ENCODE measurements at places on chromosomes 6 and 20.

DNA sequence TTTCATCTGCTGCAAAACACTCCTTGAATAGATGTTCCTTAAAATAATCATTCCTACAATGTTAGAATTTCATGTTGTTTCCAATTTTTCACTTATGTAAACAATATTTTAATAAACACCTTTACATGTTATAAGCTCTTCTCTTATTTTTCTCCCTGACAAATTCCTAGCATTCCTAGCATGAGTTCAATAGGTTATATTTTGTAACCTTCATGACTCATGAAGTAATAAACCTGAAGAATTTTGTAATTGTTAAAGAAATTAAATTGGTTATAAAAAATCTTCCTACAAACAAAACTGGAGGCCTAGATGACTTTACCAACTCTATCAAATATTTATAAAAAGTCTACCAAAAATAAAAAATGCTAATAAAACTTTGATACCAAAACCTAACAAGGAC is 66.3 kb downstream of the NT5E start:
- DNase-seq: no peak

DNA sequence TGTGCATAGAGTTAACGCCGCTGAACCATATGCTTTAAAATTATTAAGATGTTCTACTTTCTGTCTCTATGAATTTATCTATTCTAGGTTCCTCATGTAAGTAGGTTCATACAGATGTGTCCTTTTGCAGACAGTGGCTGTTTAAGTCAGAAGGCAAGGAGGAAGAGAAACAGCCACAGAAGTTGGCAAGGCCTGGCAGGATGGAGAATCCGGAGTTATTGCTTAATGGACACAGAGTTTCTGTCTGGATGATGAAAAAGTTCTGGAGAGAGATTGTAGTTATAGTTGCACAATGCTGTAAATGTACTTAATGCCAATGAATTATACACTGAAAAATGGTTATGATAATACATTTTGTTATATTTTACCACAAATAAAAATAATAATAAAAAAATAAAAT is 283.6 kb upstream of the CNR1 start:
- DNase-seq: no peak

GRCh38 chr6:31383149-31383548 is 20.2 kb upstream of the MICA start:
- DNase-seq: no peak

DNA sequence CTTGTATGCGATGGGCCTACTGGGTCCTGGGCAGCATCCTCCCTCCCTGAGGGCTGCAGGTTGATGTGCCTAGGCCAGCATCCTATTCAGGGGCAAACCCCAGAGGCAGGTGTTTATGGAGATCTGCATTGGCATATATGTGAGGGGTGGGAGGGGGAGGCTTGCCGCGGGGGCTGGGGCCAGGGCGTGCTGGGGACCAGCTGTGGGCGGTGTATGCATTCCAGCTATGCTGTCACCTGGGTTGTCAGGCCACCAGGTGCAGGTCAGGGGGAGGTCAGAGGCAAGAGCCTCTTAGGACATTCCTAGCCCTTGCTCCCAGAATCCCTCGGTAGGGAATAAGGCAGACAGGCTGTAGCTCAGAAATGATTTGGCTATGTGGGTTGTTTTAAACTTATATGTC is 11.9 kb downstream of the FOXA2 start:
- DNase-seq: no peak

DNA sequence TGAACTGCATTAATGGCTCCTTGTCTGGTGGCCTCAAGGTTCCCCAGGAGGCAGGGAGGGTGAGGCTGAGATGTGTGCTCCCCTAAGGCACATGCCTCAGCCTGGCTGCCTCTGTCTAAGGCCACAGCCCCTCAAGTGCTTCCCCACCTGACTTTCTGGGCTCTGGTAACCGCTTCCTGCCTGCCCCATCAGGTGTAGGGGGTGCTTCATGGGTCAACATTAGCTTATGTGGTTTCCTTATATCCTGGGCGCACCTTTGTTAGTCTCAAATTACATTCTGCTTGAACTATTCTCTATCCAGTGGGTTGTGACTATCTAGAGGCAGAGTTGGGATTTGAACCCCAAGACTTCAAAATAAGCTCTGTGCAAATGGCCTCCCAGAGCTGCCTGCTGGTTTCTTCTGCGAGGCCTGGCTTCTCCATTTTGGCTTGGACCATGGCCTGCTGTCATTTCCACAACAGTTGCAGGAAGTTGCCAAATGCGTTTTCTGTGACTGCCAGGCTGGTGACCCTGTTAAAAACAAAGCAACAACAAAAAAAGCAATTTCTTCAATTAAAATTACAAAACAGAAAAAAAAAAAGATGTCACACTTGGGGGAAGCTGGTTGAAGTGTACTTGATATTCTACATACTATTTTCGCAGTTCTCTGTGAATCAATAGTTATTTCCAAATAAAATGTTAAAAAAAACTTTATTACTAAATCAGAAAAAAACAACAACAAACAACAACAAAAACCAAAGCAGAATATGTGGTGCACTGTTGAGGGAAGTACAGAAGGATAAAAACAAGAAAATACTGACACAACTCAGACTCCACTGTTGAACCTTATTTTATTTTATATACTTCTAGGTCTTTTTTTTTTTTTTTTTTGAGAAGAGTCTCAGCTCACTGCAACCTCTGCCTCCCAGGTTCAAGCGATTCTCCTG is 20.0 kb upstream of the ZNFX1 start:
- DNase-seq: no peak

- peak; percentile 94 for DNase-seq
These were observed 198.8 kb upstream of the CDYL start for GRCh38 chr6:4577406-4577805.

DNA sequence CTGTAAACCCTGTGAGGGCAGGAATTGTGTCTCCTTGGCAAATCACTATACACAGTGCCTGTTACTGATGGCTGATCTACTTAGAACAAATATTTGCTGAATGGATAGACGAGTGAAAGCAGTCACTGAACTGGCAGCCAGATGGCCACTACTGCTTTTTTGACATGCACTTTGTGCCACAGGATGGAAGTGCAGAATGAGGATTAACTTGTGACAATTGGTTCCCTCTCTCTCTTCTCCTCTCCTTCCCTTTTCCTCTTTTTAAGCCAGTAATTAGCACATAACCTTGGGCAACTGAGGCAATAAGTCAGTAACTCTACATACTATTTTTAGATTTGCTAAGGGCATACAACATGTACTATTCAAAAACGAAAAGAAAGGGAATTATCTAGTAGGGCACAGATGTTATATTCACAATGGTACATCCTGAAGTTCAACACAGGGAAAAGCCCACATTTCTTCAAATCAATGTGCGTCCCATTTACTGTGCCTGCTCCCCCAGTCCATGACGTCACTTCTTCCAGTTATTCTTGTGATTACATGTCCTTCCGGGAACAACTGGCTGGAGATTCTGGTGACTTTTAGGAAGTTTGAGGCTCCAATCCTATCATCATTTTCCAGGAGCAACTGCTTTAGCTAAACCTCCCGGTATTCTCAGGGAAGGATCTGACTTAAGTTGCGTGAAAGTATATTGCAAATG is 17.0 kb upstream of the RPS6KA2 start:
- DNase-seq: no peak

DNA sequence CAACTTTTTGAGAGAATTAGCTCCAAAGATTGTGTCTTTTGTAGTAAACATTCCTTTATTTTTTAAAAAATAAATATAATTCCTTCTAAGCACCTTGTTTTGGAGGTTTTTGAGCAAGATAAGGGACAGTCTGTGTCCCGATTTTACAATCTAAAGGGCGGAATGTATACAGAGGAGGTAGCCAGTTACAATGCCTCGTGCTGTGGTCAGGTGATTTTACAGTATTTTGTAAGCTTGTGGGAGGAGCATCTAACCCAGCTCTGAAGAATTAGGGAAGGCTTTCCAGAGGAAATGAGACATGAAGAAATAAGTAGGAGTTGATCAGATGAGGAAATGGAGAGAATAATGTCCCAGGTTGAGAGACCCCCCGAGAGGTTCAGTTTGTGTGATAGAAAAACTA is 1.3 kb downstream of the HINT3 start:
- no peak for DNase-seq

GRCh38 chr6:41639809-41640371 is 1.6 kb downstream of the MDFI start:
- peak; percentile 48 for DNase-seq

DNA sequence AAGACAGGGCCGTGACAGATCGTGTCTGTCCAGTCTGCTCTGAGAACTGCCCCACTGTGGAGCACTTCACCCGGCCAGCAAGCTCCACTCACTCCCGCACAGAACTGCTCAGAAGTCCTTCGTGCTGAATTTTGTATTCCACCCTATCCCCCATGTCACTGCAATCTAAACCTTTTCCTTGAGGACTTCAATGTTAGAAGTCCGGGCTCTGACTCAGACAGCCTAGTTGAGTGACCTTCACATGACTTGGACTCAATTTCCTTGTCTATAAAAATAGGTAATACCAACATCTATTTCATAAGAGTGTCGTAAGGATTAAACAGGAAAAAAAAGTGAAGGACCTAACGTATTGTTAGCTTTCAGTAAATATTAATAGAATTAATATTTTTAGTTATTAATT is 161.6 kb downstream of the QRSL1 start:
- no peak for DNase-seq

DNA sequence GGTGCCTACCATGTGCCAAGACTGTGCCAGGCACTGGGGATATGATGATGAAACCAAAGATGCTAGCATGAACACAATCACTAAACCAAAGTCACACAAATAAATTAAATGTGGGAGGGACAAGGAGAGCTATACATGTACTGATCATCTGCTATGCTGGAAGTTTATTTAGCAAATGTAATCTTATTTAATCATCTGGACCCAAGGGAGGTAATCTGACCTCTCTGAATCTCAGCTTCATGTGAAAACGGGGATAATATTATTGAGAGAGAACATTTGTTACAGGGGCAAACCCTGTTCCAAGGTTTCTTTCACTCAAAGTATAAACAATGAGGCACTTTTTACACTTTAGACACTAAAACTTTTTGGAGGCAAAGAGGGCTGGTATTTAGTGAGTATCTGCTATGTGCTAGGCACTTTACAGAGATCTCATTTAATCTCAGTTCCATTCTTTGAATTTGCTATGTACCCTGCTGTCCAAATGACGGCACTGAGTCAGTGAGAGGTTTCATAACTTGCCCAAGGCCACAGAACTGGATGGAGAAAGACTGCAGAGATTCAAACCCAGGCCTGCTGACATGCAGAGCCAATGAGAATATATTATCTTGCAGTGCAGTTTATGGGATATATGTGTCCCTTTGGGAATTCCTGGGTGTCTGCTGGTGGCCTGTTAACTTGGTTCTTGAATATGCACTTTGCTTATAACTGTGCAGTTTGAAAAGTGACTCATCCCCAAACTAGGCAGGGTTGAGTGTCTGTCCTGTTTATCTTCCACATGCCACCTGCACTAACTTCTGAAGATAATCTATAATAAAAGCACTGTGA is 3.3 kb upstream of the ASXL1 start:
- DNase-seq: no peak

GRCh38 chr6:5130135-5130866 is 45.2 kb downstream of the PPP1R3G start:
- DNase-seq: no peak

GRCh38 chr20:23374441-23374840 is 12.5 kb downstream of the GZF1 start:
- no peak for DNase-seq

DNA sequence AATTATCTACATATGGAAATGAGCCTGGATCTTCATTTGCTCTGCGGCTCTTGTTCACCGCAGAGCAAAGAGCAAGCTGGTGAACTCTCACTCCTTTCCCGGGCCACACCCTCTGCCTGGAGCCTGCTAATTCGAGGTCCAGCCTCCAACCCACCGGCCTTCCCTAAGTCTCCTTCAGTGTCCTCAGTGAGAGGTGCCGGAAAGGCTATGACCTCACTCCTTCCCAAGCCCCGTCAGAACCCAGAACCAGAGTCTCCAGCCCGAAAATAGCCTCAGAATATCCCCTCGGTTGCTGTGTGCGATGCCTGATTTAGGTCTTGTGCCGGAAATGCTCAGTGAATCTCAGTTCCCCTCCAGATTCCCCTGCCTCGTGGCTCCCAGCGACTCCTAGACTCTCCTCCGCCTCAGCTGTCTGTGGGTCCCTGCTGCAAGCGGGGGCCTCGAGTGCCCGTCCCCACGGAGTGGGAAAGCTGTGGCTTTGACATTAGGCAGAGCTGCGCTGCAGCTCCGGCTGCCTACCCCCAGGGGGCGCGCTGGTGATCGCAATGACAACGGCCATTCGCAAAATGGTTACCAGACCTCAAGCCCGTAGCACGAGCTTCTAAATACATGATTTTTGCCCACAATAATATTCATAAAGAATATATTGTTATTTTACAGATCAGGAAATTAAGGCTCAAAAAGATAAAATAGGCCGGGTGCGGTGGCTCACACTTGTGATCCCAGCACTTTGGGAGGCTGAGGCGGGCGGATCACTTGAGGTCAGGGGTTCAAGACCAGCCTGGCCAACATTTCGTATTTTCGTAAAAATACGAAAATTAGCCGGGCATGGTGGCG is 4.1 kb upstream of the BNIP5 start:
- DNase-seq: peak; percentile 28

GRCh38 chr6:117559299-117559698 is 43.0 kb downstream of the GOPC start:
- DNase-seq: no peak

DNA sequence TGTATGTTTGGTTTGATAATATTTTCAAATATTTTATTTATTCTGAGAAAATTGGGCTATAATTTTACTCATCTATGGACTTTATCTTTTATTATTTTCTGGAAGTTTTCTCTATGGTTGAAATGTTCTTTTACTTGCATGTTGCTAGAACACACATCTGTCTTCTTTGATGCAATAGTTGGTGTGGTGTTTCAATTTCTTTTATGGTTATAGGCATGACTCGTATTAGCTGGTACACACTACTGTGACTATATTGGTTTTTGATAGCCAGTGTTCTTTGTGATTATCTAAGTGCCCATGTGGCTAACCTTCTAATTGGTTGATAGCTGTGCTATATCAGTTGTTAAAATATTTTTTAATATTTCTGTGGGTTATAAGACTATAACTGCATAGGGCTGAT is 1343.3 kb upstream of the GJE1 start:
- DNase-seq: no peak

- no peak for DNase-seq
These were observed 648.8 kb upstream of the AGPAT4 start for GRCh38 chr6:161922631-161923119.

DNA sequence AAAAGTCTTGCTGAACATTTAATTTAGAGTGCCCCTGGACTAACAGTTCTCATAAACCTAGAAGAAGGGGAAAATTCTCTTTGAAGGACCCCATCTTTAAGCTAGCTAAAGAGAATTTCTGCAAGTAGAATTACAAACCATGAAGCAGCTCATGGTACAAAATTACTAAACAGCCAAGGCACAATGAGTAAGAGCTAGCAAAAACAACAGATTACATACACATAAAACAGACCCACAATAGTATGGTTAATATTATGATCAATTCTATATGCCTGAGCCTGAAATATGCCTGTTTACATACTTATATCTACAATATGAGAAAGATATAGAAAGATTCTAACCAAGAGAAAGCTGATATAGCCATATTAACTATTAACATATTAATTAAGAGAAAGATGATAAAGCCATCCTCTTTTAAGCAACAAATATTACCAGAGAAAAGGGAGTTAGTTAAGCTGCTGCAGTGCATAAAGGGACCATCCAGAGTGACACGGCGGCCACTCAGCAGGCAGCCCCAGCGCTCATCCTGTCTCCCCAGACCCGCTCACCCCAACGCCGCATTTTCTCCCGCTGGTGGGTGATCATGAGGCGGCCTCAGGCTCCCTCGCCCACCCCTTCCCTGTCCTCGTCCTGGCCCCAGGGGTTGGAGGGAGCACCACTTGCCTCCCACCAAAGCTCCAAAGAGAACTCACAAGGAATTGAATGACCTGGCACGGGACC is 98.4 kb upstream of the CARMIL1 start:
- DNase-seq: no peak

Data from astrocyte of the cerebellum (primary cell).